ENCODE measurements at places on chromosomes 11 and 22.

DNA sequence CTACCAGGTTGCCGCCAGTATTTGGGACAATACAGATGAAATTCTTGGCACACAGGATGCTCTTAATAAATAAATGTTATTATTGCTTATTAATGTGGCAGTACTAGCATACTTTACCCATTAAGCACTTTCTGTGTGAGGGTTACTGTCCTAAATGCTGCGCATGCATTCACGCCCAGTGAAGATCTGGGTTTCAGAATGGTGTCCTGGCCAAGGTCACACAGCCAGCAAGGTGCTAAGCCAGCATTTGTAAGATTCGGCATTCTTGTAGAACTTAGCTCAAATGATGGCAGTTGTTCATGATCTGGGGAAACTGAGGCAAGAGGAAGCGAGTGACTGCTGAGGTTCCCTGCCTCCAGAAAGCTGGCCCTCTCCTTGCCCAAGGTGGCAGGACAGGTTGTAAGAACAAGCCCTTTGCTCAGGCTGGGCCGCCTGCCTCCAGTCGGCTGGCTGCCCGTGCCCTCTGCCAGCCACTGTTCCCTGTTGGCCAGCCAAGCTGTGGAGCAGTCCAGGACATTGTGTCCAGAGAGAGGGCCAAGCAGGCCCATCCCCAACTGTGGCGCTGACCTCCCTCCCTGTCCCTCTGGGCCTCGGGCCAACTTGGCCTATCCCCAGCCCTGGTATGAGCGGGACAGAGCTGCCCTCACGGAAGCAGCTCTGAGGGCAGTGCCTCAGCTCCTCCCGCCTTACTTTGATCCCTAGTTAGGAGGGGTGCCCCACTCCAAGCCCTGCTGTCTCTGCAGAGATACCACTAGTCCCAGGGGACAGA is 28.8 kb downstream of the TOB2 start:
- no peak for DNase-seq

DNA sequence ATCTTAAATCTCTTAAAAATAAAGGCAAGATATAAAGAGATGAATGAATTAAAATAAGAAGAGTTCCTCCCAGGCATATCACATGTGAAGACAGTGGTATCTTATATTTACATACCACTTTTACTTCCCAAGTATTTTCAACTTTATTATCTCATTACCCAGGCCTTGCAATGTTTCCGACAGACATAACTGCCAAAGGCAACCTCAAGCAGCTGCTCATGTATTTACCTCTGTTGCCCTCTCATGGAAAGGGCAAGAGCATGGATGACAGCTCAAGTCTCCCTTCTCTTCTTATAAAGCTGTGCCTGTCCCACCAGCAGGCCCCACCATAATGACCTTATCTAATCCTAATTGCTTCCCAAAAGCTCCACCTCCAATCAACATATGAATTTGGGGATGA is 894.2 kb downstream of the NTM start:
- DNase-seq = no peak

- no peak for DNase-seq
These were observed 640.2 kb upstream of the LUZP2 start for GRCh38 chr11:23856654-23857053.

- no peak for DNase-seq
These were observed 67.9 kb downstream of the YAP1 start for GRCh38 chr11:102177974-102178631.

DNA sequence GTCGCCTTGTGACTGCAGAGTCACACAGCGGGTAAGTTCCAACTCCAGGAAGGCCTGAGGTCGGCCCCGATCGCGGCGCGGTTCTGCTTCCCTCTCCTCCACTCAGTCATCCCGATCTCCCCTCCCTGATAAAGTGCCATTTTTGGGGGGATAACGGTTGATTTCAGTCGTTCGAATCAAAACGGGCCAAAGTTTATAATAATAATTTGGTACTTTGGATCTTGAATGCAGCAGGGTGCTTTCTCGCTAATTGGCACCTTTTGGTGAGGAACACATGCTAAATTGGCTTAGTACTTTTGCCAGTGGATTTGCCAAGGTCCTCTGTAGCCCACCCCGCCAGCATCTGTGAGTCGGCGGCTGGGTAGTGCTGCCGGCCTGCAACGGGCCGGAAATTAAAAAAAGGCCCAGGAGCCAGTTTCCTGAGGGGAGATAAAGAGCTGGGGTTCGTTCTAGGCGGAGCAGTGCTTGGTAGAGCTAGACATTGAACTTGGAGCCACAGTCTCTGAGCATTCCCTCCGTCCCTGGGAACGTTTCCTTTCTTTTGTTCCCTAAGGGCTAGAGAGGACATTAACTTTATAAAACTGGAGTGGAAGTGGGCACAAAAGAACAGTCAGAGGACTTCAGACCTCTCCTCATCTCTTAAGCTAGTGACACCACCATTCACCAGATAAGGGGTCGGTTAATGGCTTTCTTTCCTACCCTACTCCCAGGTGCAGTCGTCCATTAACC is 997 bp downstream of the UBE2L3 start:
- DNase-seq = no peak

DNA sequence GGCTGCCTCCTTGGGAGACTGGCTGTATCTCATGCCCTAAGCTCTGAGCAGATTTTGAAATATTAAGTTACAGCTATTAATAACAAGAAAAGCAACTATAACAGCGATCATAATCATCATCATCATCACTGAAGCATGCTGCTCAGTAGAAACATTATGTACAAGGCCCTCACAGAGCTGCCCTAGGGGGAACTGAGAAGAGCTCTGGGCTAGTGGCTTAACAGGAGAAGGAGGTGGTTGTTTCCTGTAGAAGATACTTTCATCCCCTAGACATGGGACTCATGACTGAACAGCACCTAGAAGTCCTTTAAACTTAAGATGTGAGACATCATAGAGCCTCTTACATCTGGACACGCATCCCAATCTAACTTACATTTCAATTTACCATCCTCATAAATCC is 332.8 kb upstream of the PLET1 start:
- DNase-seq = no peak

DNA sequence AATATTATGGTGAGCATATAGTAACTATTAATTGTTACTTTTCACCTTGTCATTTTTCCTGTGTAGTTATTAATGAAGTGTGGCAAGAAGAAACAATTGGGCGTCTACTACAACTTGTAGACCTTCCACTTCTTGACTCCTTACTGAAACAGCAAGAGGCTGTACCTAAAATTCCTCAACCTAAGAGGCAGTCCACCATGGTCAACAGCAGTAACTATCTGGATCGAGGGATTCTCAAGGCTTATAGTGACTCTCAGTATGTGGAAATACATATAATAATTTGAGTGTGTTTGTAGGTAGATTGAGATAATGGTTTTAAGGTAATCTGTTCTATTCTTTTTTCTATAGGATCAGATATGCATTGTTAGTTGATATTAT is 10.8 kb upstream of the TCP11L1 start:
- DNase-seq = no peak

GRCh38 chr11:69339983-69340565 is 46.1 kb downstream of the MYEOV start:
- no peak for DNase-seq

GRCh38 chr11:120556797-120557196 is 45.2 kb downstream of the GRIK4 start:
- no peak for DNase-seq

- no peak for DNase-seq
These were observed 240.7 kb upstream of the B3GAT1 start for GRCh38 chr11:134652586-134653255.

DNA sequence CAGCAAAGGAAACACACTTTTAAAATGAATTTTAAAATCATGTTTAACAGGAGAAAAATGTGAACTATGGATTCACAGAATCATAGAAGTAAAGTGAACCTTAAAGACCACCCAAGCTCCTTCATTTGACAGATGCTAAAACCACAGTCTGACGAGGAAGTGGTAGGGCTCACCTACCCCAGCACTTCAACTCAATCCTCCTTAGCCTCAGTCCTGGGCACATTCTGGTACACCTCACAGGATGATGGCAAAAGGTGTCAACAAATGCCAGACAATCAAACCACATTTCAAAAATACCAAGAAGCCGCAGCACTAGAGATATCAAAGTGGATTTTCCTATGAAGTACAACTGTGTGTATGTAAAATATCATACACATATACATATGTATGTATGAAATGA is 43.1 kb downstream of the PITPNB start:
- no peak for DNase-seq

GRCh38 chr22:37802310-37803194 is 5.2 kb upstream of the GCAT start:
- no peak for DNase-seq

GRCh38 chr11:119336744-119337469 is 2.6 kb downstream of the RNF26 start:
- no peak for DNase-seq

DNA sequence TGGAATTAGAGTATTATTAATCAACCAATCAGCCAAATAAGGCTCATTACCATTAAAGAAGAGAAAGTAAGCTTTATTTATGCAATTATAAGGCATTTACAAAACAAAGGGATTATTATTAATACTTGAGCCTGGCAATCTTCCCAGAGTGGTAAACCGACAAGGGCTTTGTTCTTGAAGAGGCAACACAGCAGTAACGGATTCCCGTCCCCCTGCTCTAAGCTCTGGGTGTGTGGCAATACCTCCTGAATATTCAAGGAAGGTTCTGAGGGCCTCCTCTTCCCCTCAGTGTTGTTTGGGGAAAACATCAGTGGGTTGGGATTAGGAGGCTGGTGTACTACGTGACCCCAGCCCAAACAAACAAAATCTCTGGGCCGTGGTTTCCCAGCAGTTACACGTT is 176.5 kb downstream of the TENM4 start:
- DNase-seq = no peak

- DNase-seq = no peak
These were observed 14.5 kb upstream of the ZDHHC13 start for GRCh38 chr11:19102521-19102900.

DNA sequence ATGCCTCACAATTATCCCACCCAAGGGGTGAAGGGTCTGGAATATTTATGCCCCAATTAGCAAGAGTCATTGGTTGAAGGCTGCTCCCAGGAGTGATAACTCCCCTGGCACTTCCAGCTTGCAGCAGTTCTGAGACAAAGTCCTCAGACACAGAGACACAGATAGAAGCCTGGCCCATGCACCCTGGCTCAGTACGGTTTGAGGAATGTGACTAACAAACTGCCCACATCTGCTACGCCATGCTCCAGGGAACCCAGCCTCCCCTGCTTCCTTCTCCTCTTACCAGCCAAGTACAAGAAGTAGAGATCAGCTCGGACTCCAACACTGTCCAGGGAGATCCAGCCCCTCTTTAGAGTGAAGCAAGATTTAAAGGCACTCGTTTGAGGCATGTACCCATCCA is 48.5 kb upstream of the BMAL1 start:
- no peak for DNase-seq

GRCh38 chr11:3817181-3817800 is 8.9 kb downstream of the PGAP2 start:
- no peak for DNase-seq
